Activated CD4-positive, alpha-beta memory T cell treated with anti-CD3 and anti-CD28 coated beads, Interleukin-2, amount 10 ng/mL, durations not matched to agents 7 days and 5 days (primary cell): ENCODE measurements at places on chromosomes 16 and 17.
A peak's percentile ranks its signal among the peaks of the same experiment; 100 is the strongest.

DNA sequence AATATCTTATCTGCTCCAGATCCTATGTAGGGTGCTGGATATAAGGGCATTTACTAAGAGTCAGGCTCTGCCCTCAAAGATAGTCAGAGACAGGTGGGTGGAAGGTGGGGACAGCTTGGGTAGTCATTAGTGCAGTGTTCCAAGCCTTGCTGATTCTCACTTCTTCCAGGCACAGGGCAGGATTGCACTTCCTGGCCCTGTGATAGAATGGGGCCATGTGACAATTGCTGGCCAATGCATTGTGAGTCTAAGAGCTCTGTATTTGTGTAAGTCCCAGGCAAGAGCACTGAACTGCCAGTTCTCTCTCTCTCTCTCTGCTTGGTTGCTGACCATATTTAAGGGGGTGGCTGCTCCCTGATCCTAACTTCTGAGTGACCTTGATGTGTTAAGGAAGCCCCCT is 112.1 kb downstream of the C16orf78 start:
- DNase-seq, result no peak

DNA sequence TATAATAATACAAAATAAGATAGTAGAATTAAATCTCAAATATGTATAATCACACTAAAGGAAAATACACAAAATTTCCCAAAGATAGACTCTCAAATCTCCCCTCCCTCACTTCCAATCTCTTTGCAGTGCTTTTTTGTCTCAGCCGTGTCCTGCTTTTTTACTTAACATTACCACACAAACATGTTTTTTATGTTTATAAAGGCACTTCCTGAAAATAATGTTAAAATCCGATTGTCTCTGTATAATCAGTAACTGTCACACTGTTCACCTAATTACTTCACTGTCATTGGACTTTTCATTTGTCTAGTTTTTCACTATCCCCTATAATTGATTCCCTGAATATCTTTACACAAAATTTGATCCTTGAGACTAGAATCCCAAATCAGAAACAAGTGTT is 38.2 kb upstream of the ALDH3A2 start:
- DNase-seq, result no peak

DNA sequence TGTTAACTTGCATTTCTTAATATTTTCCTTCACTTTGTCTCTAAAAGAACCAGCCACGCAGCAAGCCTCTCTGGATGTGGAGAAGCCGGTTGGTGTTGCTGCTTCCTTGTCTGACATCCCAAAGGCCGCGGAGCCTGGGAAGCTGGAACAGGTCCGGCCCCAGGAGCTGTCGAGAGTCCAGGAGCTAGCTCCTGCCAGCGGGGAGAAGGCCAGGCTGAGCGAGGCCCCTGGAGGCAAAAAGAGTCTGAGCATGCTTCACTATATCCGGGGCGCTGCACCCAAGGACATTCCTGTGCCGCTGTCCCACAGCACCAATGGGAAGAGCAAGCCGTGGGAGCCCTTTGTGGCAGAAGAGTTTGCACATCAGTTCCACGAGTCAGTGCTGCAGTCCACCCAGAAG is 22.8 kb downstream of the GINS2 start:
- DNase-seq, result no peak

DNA sequence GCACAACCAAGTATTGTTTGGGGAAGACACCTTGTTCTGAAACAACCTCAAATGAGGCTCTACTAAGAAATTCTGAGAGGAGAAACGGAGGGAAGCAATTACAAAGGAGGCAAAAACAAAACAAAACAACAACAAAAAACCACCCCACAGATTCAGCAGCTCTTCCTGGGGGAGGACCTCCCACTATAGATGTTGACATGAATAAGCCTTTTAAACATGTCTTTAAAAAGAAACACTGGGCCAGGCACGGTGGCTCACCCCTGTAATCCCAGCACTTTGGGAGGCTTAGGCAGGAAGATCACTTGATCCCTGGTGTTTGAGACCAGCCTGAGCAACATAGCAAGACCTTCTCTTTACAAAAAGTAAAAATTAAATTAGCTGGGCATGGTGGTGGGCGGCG is 22.6 kb upstream of the JPH3 start:
- DNase-seq, result no peak

- DNase-seq, result no peak
Measured at GRCh38 chr17:80603396-80603795, 58.8 kb downstream of the RPTOR start.

GRCh38 chr17:78919861-78920450 is 5.2 kb downstream of the TIMP2 start:
- DNase-seq, result no peak

- DNase-seq, result no peak
Measured at GRCh38 chr17:9285602-9286427, 264.5 kb downstream of the NTN1 start.

DNA sequence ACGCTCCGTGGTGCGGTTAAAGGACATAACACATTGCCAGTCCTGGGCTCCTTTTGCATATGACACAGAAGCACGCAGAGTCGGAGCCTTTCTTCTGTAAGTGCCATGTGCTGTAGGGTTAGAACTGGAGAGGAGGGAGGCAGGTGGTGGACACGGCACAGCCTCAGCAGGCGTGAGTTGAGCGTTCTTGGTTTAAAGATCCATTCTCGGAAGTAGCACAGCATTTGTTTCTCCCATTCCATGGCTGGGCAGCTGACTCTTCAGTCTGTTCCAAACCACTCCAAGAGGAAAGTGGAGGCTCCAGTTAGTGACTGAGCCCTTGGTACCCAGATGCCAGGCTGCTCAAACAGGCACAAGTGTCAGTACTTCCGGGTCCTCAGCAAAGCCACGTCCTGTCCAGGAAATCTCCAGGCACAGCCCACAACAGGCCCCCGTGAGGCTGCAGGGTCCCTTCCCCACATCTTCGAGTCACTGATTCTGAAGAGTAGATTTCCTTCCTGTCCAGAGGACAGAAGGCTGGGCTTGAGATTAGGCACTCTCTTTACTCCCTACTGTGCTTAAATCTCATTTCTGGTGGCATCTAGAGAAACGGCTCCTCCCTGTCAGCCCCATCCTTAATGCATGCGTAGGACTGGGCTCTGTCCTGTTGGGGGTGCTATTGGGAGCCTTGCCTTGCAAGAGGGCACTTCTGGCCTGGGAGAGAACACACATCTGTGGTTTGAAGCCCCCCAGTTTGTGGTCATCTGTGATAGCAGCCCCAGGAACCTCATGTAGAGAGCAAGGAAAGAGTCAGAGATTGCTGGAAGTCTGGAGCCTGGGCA is 39.6 kb upstream of the NAT9 start:
- DNase-seq, result no peak

DNA sequence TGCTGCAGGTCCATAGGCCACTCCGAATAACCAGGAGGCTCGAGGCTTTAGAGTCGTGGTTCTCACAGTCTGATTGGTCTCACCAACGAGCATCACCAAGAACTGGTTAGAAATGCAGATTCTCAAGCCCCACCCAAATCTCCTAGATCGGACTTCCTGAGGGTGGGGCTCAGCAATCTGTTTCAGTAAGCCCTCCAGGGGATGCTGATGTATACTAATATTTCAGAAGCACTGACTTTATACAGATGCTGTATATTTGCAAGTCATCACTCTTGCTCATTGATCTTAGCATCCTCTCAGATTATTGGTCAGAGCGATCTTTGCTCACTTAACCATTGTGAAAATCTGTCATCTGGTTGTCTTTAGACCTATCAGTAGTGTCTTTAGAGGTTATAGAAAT is 4.4 kb upstream of the VAC14 start:
- DNase-seq, result no peak

GRCh38 chr17:14311186-14311705 is 10.4 kb downstream of the HS3ST3B1 start:
- no peak for DNase-seq

- DNase-seq, result peak; percentile 73
Measured at GRCh38 chr17:76240461-76241203, at the start of gene RNF157. TSS of gene RNF157 (minus strand) at chr17:76240493. CDS start at chr17:76240240, 253 bp downstream.

DNA sequence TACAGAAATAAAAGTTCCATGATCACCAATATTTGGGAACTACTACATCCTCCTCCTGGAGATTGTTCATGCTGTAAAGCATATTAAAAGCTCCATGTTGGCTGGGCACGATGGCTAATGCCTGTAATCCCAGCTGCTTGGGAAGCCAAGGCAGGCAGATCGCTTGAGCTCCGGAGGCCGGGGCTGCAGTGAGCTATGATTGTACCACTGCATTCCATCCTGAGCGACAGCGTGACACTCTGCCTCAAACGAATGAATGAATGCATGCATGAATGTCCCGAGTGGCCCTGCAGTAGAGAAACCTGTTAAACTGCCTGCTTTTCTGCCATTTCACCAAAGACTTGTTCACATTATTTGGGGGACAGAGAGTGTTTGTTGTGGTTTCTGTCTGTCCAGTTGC is 15.0 kb downstream of the CNEP1R1 start:
- no peak for DNase-seq

GRCh38 chr17:38559051-38559879 is 46.5 kb downstream of the SRCIN1 start:
- peak; percentile 85 for DNase-seq

DNA sequence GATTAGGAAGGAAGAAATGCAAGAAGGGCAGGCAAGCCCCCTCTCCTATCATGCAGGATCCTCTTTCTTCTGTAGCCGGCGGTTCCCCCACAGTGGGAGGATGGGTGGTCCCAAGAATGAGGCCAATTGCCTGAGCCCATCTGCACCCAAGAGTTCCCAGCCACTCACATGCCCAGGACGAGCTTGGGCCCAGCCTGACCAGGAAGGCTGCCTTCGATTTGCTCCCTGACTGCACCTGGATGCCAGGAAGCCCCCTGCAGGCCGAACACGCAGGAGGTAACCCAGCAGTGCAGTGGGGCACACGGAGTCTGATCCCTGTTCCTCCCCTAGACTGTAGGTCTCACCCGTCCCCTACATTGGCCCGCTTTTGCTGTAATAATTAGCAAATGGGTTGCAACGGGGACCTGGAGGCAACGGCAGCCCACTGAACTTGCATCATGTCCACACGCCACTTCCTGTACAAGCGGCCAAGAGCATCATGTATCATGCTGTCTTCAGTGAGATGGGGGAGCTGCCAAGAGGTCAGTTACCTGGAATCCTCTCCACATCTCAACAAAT is 67.5 kb downstream of the AMFR start:
- DNase-seq, result peak; percentile 12

- DNase-seq, result peak; percentile 29
Measured at GRCh38 chr17:44065668-44066203, 735 bp downstream of the LSM12 start.

- DNase-seq, result no peak
Measured at GRCh38 chr17:81517009-81517338, 4.4 kb upstream of the ACTG1 start.

- DNase-seq, result no peak
Measured at GRCh38 chr16:87012954-87013938, 303.9 kb downstream of the C16orf95 start.

GRCh38 chr17:74796211-74796610 is 20.1 kb upstream of the NAT9 start:
- DNase-seq, result no peak

DNA sequence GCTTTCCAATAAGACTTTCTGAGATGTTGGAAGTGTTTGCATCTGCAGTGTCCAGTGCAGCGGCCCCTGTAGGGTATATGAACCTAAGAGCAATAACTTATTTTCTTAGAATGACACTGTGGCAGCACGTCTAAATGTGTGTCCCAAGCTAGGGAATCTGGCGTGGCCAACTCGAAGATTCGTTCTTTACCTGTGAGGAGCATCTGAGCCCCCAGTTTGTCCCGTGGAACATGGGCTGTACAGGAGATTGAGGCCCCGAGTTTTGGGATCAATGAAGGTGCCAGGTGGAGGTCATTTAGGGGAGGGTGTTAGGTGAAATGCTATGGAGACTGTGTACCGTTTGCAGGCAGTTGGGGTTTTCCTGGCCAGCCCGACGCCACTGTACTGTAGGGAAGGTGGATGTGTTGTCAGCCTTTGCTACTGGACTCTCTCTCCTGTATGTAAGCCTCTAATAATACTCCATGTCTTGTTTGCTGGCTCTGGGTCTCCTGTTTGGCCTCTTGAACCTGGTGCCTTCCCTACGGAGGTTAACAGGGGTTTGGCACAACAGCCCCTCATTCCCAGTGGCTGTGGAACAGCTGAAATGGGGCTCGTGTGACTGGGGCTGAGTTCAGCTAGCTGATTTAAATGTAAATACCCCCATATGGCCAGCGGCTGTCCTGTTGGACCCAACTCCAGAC is 45.5 kb upstream of the SDK2 start:
- DNase-seq, result peak; percentile 6

- no peak for DNase-seq
Measured at GRCh38 chr17:42809250-42809649, 10.6 kb downstream of the CNTD1 start.

DNA sequence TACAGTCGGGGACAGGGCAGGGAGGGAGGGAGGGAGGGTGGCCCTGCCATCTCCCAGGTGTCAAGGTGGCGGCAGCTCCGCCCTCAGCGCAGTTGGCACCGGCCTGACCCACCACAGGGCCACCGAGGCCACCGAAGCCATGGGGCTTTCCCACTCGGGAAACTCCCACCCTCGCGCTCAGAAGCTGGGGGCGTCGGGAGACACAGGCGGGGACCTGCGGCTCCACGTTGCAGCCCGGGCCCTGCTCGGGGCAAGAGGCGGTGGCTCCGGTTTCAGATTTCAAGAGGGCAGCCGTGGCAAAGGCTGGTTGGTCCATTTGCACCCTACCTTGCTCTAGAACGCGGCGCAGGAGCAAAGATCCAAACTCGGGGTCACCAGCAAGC is 544 bp downstream of the CYB561 start:
- peak; percentile 40 for DNase-seq

DNA sequence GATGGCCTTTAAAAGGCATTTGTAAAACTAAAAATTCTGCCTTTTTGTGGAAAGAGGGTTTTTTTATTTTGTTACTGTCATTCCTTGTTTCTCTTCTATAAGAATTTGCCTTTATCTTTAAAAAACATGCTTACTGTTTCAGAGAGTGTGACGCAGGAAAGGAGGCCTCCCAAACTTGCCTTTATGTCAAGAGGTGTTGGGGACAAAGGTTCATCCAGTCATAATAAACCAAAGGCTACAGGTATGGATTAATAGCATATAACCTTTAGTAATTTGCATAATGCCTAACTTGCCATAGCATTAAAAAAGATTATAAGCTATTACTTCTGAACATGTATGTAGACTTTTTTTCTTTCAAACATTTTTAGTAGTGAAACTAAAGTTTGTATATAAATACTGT is 34.2 kb downstream of the CYLD start:
- no peak for DNase-seq

GRCh38 chr16:86578611-86579267 is 390 bp downstream of the FOXL1 start:
- no peak for DNase-seq

GRCh38 chr17:65495122-65496055 is 66.1 kb downstream of the AXIN2 start:
- DNase-seq, result no peak

- no peak for DNase-seq
Measured at GRCh38 chr16:89436366-89436765, 54.0 kb downstream of the ANKRD11 start.

DNA sequence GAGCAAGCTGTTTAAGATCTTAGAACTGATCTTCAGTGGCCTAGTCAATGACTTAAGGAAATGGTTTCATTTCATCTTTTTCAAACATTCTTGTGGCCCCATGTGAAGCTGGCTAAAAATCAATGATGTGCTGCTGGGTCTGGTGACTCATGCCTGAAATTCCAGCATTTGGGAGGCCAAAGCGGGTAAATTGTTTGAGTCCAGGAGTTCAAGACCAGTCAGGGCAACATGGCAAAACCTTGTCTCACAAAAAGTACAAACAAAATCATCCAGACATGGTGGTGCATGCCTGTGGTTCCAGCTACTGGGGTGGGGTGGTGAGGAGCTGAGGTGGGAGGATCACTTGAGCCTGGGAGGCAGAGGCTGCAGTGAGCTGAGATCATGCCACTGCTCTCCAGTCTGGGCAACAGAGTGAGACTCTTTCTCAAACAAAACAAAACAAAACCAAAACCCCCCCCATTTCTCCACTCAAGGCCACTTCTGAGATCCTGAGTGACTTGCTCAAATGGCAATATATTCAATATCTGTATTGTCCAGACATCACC is 17.4 kb upstream of the COL1A1 start:
- DNase-seq, result no peak
